ENCODE measurements at places on chromosomes 16 and 17. TPM values are rescaled to one million over a fixed set of nuclear protein-coding genes. Genes with fewer than 3 reads are reported as not detected.

DNA sequence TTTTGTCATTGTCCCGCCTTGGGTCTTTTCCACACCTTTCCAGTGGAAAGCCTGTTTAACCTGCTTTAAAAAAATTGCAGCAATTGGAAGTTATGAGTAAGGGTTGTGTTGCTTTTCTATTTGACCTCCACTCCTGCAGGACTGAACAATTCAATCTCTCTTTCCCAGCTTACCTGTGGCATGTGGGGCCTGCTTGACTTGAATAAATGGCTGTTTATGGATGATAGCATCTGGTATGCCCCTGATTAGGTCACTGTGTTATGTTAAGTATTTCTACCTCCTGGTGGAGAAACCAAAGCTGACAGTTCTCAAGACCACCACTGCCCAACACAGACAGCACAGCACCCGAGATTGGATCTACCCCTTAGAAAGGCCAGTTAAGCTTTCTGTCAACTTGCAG lies 64.8 kb upstream of the NOG start:
- DNase-seq = no peak

DNA sequence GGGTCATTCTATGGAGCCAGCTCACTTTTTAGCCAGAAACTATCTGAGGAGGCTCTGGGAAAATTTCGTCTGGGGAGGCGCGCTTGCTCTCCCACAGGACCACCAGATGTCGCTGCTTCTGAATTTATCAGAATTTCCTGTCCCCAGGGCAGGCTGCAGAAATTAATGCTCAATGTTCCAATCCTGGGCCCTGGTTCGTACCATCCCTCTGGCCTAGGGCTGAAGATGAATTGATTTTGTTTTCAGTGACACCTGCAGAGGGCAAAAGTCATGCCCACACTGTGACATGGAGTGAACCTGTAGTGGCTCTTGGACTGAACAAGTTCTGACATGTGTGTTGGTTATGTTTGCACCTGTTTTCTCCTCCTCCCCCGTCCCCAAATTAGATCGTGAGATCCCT lies 482.6 kb downstream of the NPIPA7 start:
- no peak for DNase-seq

GRCh38 chr17:78257810-78258322 lies 26.4 kb downstream of the TMEM235 start:
- DNase-seq = peak; percentile 90

DNA sequence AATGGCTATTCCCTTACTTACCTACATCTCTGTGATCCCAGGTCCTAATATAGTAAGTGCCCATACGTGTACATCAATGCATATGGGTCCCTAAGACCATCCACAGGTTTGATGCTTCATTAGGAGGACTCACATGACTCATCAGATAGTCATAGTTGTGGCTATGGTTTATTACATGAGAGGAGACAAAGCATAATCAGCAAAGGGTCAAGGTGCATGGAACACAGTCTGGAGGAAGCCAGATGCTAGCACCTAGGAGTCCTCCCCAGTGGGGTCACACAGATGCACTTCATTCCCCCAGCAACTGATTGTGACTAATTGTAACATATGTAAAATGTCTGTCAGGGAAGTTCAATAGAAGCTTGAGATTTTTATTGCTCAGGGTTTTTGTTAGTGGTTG lies 42.8 kb downstream of the PHKB start:
- DNase-seq = no peak

ABCA8 gene
- 25.4 TPM for total RNA-seq

- no peak for DNase-seq
Observed at GRCh38 chr16:67147437-67148140, 3.2 kb downstream of the B3GNT9 start.

GRCh38 chr17:49951362-49952082 lies 17.5 kb upstream of the DLX4 start:
- no peak for DNase-seq

DNA sequence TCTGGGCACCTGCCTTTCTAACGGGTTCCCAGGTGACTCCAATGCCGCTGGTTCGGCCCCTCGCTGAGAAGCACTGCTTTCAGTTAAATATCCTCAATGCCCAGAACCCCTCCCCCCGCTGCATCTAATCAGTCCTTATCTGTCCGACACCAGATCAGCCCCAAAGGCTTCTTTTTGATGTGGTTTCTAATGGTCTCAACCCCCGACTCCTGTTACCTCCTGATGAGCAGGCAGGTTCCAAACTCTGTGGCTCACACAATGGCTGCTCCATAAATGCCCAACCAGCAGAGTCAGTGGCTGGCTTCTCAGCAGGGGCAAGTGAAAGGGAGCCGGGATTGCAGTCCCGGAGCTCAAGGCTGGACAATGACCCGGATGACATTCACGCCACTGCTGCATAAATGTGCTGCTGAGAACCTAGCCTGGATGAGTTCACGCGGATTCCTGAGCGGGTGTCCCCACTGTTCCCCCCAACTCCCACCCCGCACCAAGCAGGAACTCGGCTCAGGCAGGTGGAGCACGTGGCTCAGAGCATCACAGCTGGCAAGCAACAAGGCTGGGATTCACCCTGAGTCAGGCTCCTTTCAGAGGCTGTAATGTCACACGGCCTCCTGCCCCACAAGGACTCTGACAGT lies 1.0 kb upstream of the SLC38A8 start:
- DNase-seq = no peak

DNA sequence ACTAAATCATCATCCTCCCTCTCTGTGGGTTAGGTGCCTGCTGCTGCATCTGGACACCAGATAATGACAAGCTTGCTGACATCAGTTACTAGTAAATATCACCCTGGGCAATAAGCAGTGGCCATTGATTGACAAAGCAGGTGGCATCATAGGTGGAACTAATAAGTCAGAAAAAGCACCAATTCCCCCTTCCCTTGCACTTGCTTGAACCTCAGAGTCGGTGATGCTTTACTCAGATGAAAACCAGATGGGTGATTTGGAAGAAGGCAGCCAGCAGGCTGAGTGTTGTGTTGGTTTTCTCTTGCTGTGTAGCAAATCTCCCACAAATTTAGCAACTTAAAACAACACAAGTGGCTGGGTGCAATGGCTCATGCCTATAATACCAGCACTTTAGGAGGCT lies 146.9 kb upstream of the NOL11 start:
- no peak for DNase-seq

- no peak for DNase-seq
Observed at GRCh38 chr16:89982318-89982717, 33.8 kb downstream of the DEF8 start.

PRDM7 gene
- not detected for total RNA-seq

AHSP gene
- 1.7 TPM for total RNA-seq

- DNase-seq = no peak
Observed at GRCh38 chr16:17306745-17307144, 164.0 kb downstream of the XYLT1 start.

GRCh38 chr17:32126325-32126724 lies 16.0 kb upstream of the RHOT1 start:
- no peak for DNase-seq

DNA sequence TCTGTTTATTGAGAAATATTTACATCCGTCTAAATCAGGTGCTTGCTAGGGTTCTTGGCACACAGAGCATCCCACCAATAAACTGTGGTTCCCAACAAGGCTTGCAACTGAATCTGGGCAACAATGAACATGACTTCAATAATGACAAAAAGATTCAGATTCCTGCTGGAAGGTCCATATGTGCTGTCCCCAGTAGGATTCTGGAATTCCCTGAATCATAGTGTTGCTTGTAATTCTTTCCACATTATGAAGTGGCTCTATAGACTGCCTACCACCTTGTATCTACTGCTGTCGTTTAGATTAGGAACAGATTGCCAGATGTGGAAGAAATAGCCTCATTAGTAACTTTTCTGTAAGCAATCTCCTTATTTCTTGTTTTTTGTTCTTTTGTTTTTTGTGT lies 265.9 kb downstream of the WWOX start:
- no peak for DNase-seq

DNA sequence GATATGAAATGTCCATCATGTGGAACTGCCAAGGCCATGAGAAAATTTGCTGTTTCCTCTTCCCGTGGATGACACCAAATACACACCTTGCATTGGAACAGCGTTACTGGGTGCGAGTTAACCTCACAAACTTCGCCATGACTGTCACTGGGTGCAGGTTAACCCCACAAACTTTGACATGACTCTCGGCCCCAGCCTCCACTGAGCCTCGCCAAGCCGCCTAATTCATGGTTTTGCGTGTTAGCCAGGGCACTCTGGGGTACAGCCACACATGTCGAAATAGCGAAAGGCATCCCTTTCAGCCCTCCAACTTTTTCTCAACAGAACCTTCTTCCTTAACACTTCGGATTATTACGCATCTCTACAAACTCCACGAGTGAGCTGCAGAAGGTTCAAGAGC lies 10.6 kb upstream of the KCTD5 start:
- DNase-seq = no peak

DNA sequence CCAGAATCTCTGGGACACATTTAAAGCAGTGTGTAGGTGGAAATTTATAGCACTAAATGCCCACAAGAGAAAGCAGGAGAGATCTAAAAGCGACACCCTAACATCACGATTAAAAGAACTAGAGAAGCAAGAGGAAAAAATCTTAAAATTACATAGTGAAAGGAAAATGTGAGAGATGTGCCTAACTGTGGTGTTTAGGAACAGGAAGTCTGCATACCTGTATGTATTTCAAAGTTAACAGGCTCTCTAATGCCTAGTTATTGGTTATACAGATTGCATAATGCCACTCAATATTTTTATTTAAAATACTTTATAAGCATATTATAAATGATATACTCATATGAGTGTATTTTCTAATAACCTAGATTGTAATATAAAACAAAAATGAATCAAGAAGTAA lies 25.9 kb downstream of the ZNF267 start:
- DNase-seq = no peak

DNA sequence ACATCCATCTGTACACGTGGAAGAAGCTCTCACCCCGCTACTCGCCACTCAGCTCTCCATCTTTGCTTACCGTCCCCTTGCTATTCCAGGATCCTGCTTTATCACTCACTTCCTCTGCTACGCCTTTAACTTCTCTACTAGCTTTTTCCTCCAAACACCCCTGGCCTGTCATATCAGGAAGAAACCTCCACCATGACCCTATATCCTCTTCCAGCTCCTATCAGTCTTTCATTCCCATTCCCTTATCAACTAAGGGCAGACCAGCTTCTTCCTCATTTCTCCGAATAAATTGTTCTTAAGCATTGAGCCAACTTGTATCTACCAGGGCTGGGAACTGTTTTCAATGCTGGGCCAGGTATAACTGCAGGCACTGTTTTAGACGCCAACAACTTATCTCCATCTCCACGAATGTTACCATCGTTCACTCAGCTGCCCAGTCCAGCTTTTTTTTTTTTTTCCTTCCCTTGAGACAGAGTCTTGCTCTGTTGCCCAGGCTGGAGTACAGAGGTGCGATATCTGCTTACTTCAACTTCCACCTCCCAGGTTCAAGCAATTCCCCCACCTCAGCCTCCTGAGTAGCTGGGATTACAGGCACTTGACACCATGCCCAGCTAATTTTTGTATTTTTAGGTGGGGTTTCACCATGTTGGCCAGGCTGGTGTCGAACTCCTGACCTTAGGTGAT lies 4.3 kb downstream of the IQCK start:
- DNase-seq = peak; percentile 51

- DNase-seq = peak; percentile 58
Observed at GRCh38 chr17:80803451-80804428, 187.9 kb upstream of the CHMP6 start.

DNA sequence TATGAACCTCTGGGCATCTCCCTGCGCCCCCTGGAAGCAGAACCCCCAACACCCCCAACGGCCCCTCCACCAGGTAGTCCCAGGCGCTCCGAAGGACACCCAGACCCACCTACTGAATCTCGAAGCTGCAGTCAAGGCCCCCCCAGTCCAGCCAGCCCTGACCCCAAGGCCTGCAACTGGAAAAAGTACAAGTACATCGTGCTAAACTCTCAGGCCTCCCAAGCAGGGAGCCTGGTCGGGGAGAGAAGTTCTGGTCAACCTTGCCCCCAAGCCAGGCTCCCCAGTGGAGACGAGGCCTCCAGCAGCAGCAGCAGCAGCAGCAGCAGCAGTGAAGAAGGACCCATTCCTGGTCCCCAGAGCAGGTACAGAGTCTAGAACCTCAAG lies 1.5 kb downstream of the BCL6B start:
- DNase-seq = peak; percentile 75

DNA sequence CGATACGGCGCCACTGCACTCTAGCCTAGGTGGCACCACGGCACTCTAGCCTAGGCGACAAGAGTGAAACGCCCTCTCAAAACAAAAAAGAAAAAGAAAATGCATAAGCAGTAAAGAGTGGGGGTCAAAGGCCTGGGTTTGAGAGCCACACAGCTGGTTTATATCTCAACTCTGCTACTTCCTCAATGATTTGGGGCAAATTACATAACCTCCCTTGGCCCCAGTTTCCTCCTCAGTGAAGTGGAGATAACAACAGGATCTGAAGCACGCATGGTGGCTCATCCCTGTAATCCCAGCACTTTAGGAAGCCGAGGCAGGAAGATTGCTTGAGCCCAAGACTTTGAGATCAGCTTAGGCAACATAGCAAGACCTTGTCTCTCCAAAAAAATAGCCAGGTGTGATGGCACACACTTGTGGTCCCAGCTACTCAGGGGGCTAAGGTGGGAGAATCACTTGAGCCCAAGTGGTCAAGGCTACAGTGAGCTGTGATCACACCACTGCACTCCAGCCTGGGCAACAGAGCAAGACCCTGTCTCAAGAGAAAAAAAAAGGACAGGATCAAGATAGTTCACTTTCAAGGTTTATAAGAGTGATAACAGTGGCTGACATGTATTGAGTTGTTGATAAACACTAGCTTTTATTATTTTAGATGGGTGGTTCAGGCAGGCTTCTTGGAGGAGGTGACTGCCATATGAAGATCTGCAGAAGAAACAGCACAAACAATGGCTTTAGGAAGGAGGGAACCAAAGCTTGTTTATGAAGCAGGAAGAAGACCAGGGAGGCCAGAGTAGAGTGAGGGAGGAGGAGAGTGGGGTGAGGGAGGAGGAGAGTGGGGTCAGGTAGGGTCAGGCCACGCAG lies 8.5 kb upstream of the COG1 start:
- DNase-seq = no peak

- DNase-seq = no peak
Observed at GRCh38 chr17:28261219-28261618, 57.8 kb upstream of the TMEM97 start.

KRTAP9-7 gene
- total RNA-seq = not detected

DNA sequence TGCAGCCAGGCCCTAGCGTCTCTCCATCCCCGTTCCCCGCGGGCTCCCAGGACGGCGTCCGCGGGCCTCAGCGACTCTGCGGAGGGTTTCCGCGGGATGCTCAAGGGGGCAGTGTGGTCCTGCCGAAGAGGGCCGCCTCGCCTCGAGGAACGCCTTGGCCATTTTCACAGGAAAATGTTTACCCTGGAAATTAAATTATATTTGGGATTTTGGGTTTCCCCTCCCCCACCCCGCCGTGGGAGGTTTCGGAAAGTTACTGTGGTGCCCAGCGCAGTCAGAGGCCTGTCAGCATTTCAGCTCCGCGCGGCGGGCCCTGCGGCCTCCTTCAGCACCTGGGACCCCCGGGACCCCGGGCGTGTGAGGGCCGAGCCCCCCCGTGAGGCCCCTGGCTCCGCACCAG lies 94.5 kb downstream of the PCTP start:
- DNase-seq = peak; percentile 78

ABCC6 gene
- 0.38 TPM for total RNA-seq

DNA sequence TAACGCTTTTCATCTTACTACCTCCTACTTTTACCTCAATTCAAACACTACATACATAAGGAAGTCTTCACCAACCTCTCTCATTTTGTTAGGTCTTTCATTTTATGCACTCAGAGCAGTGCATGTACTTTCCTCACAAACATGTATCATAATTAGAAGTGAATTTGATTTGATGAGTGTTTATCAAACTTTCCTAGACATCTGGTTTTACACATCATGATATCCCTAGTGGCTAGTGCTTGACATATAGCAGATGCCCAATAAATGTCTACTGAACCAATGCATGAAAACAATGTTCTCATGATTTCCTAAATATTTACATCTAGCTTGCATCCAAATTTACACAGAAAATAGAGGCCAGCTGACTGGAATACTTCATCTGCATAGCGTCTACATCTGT lies 323.4 kb upstream of the KIF2B start:
- DNase-seq = no peak
